ENCODE measurements at places on chromosomes 11 and 22. TPM values are rescaled to one million over a fixed set of nuclear protein-coding genes. Genes with fewer than 3 reads are reported as not detected.

The UPK2 gene
- polyA plus RNA-seq = 1.4 TPM

The DEFB131B gene
- polyA plus RNA-seq = not detected

The ZPR1 gene
- polyA plus RNA-seq = 43.9 TPM

The OR10A3 gene
- not detected for polyA plus RNA-seq

The TRPM5 gene
- 0.33 TPM for polyA plus RNA-seq

The SCARF2 gene
- polyA plus RNA-seq = 38.0 TPM

The RAB39A gene
- polyA plus RNA-seq = not detected

The GLYAT gene
- not detected for polyA plus RNA-seq

The APOL1 gene
- polyA plus RNA-seq = 0.06 TPM

The NCR3LG1 gene
- 2.0 TPM for polyA plus RNA-seq

The KRTAP5-2 gene
- polyA plus RNA-seq = not detected

The OR10D3 gene
- polyA plus RNA-seq = not detected

The OR52I2 gene
- 0.06 TPM for polyA plus RNA-seq

The EXPH5 gene
- 2.6 TPM for polyA plus RNA-seq

The FOLH1 gene
- not detected for polyA plus RNA-seq

The PLCB3 gene
- 10.6 TPM for polyA plus RNA-seq

The RNF141 gene
- 27.9 TPM for polyA plus RNA-seq

The HIC2 gene
- polyA plus RNA-seq = 9.4 TPM

The CNIH2 gene
- polyA plus RNA-seq = 3.3 TPM

The KDELR3 gene
- 21.8 TPM for polyA plus RNA-seq

The OR6A2 gene
- polyA plus RNA-seq = not detected

The DKK3 gene
- 226 TPM for polyA plus RNA-seq

The TMEM151A gene
- polyA plus RNA-seq = 2.0 TPM

The PRPF19 gene
- polyA plus RNA-seq = 14.9 TPM

The CREB3L1 gene
- 11.7 TPM for polyA plus RNA-seq

The CCDC89 gene
- polyA plus RNA-seq = not detected
